ENCODE measurements at places on chromosomes 13 and 19.
A peak's percentile ranks its signal among the peaks of the same experiment; 100 is the strongest.

DNA sequence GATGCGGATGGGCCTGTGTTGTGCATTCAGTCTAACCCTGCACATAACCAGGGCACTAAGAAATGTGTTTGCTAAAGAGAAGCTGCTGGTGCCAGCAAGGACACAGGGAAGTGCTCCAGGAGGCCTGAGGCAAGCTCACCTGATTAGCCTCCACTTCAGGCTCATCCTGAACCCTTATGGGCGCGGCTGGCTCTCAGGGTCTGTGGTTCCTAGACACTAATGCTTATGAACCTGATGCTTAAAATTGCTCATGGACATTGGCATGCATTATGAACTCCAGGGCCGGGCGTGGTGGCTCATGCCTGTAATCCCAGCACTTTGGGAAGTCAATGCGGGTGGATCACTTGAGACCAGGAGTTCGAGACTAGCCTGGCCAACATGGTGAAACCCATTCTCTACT lies 34.3 kb downstream of the SERP2 start:
- DNase-seq: no peak

DNA sequence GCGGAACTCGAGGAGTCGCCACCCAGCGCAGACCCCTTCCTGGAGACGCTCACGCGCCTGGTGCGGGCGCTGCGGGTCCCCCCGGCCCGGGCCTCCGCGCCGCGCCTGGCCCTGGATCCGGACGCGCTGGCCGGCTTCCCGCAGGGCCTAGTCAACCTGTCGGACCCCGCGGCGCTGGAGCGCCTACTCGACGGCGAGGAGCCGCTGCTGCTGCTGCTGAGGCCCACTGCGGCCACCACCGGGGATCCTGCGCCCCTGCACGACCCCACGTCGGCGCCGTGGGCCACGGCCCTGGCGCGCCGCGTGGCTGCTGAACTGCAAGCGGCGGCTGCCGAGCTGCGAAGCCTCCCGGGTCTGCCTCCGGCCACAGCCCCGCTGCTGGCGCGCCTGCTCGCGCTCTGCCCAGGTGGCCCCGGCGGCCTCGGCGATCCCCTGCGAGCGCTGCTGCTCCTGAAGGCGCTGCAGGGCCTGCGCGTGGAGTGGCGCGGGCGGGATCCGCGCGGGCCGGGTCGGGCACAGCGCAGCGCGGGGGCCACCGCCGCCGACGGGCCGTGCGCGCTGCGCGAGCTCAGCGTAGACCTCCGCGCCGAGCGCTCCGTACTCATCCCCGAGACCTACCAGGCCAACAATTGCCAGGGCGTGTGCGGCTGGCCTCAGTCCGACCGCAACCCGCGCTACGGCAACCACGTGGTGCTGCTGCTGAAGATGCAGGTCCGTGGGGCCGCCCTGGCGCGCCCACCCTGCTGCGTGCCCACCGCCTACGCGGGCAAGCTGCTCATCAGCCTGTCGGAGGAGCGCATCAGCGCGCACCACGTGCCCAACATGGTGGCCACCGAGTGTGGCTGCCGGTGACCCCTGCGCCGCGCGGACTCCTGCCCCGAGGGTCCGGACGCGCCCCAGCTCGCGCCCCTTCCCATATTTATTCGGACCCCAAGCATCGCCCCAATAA lies 2.3 kb downstream of the AMH start:
- DNase-seq: no peak

DNA sequence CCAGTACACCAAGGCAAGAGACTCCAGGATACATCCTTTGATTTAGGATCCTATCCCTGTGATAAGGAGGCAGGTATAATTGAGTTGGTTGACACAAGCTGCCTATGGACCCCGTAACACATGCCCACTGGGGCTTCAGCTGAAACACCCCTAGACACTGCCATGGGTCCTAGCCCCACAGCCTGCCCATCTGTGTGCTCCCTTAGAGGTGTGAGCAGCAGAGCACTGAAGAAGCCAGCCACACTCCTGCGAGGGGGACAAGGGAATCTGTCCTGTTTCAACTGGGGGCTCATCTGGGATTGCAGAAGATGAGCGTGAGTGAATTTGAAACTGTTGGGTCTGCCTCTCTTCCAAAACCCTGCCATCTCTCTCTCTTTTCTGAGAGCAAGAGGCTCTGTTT lies 385.9 kb upstream of the SLITRK6 start:
- no peak for DNase-seq

DNA sequence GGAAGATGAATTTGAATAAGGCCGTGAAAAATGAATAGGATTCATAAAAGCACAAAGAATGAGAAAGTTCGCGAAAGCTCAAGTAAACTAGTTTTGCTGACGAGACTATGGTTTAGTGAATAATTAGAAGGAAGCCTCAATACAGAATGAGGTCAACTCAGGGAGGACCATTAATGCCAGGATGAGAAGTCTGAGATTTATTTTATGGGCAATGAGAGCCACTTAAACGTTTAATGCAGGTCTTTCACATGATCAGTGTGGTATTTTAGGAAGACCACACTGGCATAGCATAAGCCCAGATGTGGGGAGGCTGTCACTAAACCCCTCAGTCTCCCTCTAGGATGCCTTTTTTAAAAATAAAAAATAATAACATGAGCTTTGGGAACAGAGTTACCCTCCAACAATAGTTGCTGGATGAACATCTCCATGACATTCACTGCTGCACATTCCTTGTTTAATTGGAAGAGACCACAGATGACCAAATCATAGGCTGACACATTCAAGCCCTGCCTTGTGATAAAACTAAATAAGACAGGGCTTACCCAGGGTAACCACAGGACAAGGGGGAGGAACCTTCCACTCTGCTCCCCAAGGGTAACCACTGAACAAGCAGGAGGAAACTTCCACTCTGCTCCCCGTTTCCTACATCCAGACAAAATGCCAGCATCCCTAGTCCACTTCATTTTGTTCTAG lies 43.6 kb upstream of the LSM14A start:
- no peak for DNase-seq

- no peak for DNase-seq
Observed at GRCh38 chr19:932648-933552, 7.1 kb downstream of the ARID3A start.

- DNase-seq: no peak
Observed at GRCh38 chr19:39236527-39236926, 8.3 kb downstream of the IFNL3 start.

- no peak for DNase-seq
Observed at GRCh38 chr19:42303101-42303464, 659 bp upstream of the PAFAH1B3 start.

GRCh38 chr19:18859676-18860301 lies 28.0 kb downstream of the UPF1 start:
- DNase-seq: no peak

- DNase-seq: no peak
Observed at GRCh38 chr19:53112286-53112685, 9.1 kb upstream of the ZNF160 start.

GRCh38 chr13:85543144-85543543 lies 256.1 kb downstream of the SLITRK6 start:
- DNase-seq: no peak

DNA sequence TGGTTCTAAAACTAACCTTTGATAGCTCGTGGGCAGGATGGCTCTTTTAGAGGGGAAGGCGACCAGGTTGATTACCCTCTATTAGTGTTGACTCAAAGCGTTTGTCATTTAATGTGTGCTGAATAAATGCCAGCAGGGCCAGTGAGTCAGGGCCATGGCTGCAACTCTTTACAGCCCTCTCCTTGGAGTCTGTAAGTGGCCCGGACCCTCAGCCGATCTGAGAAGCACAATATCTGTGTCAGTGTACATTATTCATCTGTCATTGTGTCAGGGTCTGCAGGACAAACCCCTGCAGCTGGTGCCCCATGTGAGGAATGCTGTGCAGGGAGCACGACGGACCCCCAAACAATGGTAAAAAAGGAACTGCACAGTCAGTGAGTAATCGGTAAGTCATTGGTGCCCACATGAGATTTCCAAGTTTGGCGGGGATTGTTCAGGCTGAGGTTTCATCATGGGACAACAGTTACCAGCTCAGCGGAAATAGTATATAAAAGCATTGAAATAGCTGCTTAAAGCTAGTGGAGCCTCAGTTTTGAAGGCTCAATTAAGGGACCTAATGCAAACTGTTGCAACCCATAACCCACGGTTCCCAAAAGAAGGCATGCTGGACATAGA lies 139.1 kb downstream of the ZNF675 start:
- DNase-seq: no peak

DNA sequence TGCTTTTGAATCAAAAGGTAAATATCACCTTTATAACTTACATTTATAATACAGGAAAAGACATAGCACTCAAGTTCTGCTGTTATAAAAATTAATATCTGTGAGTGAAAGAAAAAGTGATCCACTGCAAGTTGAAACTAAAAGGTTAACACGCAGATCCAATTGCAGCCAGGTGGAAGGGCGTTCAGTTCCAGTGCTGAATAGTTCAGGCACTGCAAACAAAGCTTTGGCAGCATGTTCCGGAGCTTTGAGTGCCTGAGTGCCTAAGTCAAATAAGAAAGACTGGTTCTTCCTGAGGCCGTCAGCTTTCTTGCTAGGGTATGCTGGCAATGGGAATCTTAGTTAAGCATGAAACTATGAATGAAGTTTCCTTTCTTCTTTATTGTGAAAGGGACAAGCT lies 200.3 kb downstream of the LMO7 start:
- DNase-seq: no peak

- no peak for DNase-seq
Observed at GRCh38 chr19:49637821-49638738, 1.9 kb downstream of the RRAS start.

- DNase-seq: no peak
Observed at GRCh38 chr13:99359528-99359927, 52.3 kb upstream of the GPR183 start.

GRCh38 chr19:13104360-13104847 lies 1.7 kb upstream of the LYL1 start:
- no peak for DNase-seq

- no peak for DNase-seq
Observed at GRCh38 chr19:4224470-4224869, 4.9 kb upstream of the EBI3 start.

DNA sequence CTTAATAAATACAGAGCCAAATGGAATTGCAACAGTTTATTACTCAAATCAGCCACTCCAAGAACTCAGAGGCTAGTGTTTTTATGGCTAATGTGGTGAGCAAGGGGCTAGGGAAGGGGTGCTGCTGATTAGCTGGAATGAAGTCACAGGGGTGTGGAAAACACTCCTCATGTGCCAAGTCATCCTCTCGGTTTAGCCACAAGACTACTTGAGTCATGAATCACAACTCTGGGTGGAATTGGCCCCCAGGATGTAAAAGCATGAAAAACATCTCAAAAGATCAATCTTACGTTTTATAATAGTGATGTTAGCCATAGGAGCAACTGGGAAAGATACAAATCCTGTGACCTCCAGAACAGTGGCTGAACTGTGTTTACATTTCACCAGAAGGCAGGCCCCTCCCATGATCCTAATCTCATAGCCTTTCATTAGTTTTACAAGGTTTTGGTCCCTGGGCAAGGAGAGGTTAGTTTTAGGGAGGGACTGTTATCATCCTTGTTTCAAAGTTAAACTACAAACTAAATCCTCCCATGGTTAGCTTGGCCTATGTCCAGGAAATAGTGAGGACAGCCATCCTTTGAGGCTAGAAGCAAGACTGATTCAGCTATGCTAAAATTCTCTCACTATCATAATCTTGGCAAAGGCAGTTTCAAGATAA lies 2020.1 kb upstream of the PCDH20 start:
- peak; percentile 83 for DNase-seq

- no peak for DNase-seq
Observed at GRCh38 chr13:97875911-97876310, 77.6 kb upstream of the IPO5 start.

DNA sequence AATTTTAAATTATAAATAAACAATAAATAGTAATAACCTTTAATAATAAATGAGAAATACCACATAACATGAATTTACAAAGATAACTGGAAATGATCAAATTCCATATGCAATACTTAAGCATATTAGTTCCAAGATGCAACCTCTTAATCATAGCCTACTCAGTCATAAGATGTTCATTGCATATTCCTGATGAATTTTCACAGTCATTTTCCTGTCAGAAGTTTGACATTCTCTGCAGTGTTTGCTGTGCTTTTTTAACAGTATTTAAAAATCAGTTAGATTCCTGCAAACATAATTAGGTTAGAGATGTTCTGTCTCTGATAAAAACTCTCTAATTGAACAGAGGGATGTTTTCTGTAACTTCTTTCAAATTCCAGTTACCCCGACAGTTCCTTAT lies 28.6 kb upstream of the HTR2A start:
- no peak for DNase-seq

DNA sequence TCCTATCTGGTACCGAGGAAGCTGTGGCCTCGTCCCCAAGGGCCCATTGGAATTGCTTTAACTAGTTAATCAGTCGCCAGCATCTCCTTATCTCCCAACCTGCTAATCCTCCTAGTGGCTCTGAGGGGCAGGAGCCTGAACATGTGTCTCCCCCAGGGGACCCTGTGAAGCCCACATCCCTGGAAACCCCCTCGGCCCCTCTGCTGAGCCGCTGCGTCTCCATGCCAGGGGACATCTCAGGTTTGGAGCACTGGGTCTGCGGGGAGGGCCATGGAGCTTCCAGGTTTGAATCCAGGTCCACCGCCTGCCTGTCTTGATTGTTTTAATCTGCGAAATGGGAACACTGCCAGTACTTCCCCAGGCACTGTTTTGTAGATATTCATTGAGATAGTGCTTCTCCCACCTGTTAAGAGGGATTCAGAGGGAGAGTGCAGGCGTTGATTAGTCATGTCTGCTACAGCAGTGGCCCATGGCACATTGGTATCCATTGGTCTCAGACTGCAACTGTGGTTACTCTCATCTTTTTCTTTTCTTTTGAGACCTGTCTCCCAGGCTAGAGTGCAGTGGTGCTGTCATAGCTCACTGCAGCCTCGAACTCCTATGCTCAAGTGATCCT lies 6.4 kb downstream of the PNPLA6 start:
- no peak for DNase-seq

DNA sequence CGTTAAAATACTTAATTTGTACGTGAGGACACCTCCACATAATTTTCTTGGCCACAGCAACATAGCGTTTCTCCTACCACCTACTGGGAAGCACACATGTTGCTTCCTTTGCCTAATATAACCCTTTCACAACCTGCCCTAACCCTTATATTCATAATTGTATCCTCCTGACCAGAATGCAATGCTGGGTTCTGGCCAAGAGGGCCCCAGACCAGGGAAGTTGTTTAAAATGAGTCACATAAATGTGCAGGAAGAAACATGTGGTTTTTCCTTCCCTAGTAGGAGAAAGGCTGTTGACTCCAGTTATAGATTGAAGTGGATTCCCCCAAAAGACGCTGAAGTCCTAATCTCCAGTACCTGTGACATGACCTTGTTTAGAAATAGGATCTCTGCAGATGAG lies 187.3 kb downstream of the NUFIP1 start:
- peak; percentile 66 for DNase-seq

GRCh38 chr19:33734913-33735312 lies 61.8 kb upstream of the KCTD15 start:
- DNase-seq: no peak

- DNase-seq: no peak
Observed at GRCh38 chr19:43607238-43608205, 4.4 kb upstream of the SRRM5 start.

- peak; percentile 48 for DNase-seq
Observed at GRCh38 chr13:79480954-79481684, at the start of gene NDFIP2. NDFIP2 (plus strand) TSS chr13:79481155; CDS start chr13:79481204, 49 bp downstream.

All from retinal pigment epithelial cell (primary cell).